ENCODE measurements at places on chromosomes 16 and 17. TPM values are rescaled to one million over a fixed set of nuclear protein-coding genes. Genes with fewer than 3 reads are reported as not detected.

- DNase-seq = no peak
Measured at GRCh38 chr16:71727551-71728324, 3.2 kb upstream of the PHLPP2 start.

- DNase-seq = no peak
Measured at GRCh38 chr17:11303773-11304394, 62.9 kb downstream of the SHISA6 start.

GRCh38 chr16:83939266-83939855, 13.7 kb upstream of the OSGIN1 start:
- DNase-seq = no peak

DNA sequence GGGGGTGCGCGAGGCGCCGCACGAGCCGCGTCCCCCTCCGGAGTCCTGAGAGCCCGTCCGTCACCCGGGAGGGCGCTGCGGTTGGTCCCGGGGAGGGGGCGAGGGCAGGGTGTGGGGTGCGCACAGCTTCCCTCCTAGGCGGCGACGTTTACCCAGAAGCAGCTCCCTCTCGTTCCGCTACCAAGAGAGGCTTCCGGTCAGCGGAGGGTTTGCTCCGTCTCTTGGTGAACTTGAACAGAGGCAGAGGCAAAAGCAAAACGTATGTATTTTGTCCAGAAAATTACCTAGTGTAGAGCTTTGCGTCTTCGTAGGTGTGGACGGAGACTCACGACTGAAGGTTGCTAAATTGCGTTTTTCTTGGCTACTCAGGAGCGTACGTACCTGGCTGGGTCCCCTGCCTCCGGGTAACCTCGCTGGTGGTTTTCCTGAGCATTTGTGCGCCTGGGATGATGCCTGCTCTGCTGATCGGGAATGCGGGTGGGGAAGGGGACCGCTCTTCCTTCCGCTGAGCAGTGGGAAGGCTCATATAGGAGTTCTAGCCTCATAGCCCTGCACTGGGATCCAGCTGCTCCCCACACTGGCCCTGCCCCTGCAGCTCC, 833 bp downstream of the WSCD1 start:
- no peak for DNase-seq

GRCh38 chr17:19022747-19023146, 18.2 kb upstream of the FAM83G start:
- DNase-seq = no peak

DPEP1 gene
- total RNA-seq = not detected

GRCh38 chr17:56739776-56740175, 93.9 kb downstream of the C17orf67 start:
- DNase-seq = no peak

Measured in fibroblast of the aortic adventitia (primary cell).